Tibial nerve (tissue), 4 donors: ENCODE measurements at places on chromosomes 6 and 20. TPM values are rescaled to one million over a fixed set of nuclear protein-coding genes. Genes with fewer than 3 reads are reported as not detected.

DNA sequence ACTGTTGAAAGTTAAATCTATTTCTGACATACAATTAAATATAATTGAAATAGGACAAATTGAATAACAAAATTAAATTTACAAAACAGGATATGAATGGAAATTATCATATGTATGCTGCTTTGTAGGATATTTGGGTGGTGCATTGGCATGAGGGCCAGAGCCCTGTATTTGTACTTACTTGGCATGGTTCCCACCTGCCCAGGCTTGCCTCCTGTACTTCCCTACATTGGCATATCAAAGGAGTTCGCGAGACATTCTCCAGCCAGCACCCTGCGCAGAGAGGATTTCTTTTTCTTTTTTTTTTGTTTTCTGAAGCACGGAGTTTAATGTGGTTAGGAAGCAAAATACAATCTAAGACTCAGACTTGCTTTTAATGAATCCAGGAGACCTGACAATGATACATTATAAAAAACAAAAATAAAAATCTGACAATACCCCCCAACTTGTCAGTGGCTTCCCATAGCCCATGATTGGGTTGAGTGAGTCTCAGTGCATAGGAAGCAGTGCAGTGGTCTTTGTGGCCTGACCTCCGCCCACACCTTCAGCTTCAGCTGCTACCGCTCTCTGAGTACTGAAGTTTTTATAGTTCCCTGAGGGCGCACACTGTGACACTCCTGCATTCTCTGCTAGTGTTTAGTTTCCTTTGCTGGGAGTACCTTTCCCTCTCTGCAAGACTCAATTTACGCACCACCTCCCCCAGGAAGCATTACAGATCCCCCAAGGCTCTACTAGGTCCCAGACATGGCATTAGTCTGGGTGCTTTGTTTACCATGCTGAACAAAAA is 440.8 kb downstream of the UTRN start:
- DNase-seq: no peak

DNA sequence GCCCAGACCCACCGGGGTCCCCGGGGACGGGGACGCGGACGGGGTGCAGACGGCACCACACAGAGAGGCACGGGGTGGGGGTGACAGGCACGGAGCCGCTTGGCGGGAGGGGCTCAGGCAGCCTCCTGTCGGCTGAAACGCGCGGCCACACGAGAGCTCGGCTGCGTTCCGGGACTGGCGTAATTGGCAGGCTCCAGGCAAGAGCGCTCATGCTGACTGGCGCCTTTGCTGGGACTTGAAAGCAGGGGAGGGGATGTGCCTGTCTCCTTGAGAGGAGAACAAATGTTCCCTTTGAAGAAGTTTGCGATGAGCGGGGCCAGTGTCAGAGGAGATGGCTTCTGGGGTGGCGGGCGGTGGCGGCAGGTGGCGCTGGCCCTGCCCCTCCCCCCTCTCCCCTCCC is 25.8 kb downstream of the BHLHE23 start:
- DNase-seq: no peak

- no peak for DNase-seq
Measured at GRCh38 chr20:37649017-37649416, 44.8 kb upstream of the CTNNBL1 start.

- no peak for DNase-seq
Measured at GRCh38 chr6:162541019-162541601, 186.5 kb downstream of the PRKN start.

DNA sequence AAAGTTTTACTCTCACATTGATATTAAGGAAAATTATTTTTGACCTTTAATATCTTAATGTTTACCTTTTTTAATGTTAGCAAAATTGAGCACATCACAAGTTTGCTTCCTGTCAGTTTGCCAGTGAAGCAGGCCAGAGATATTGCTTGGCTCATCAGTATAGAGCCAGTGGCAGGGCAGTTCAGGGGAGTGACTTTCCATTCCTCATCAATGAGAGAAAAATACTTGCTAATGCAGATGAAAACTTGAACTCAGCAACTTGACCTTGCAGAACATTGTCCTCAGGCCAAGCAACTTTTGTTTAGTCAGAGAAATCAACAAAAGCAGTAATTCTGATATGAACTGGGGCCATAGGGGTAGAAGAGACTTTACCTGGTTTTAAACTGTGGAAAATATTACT is 6.9 kb downstream of the TAB2 start:
- no peak for DNase-seq

- no peak for DNase-seq
Measured at GRCh38 chr6:126657561-126658175, 317.8 kb downstream of the CENPW start.

DNA sequence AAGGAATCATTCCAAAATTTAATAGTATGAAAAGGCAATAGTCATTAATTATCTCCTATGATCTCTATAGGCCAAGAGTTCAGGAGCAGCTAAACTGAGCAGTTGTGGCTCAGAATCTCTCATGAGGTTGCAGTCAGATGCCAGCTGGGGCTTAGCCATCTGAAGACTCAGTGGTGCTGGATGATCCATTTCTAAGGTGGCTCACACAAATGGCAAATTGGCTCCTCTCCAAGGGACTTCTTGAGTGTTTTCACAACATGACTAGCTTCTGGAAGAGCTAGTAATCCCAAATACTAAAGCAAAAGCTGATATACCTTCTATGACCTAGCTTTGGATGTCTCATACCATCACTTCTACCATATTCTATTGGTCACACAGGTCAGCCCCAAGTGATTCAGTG is 104.2 kb downstream of the HAO1 start:
- DNase-seq: no peak

- DNase-seq: no peak
Measured at GRCh38 chr20:36937402-36937770, 14.1 kb downstream of the SAMHD1 start.

- DNase-seq: no peak
Measured at GRCh38 chr6:100266494-100267401, 198.0 kb downstream of the SIM1 start.

DNA sequence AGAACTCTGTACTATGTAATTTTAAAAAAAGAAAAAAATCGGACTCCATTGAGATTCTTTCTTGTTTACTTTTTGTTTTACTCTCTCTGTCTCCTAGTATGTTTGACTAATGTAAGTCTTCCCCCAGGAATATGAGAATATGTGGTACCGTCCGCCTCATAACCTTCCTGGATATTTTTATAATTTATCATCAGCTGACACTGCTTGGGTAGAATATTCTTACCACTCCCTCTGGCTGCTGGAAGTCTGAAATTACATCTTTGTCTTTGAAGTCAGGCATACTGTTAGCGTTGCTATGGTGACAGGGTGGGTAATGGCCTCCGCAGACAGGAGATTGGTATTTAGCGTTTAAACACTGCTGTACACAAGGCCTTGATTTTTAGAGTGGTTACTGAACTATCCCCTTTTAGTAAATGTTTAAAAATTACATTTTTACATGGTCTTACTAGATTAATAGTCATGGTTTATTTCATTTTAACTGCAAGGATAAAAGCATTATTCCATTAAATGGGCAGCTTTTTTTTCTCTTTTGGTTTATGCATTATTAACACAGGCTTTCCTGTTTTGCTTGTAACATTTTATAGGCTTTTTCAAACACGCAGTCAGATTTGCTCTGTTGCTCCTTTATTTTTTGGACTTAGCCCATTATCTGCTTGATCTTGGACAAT is 176.4 kb downstream of the ARID1B start:
- DNase-seq: no peak

DNA sequence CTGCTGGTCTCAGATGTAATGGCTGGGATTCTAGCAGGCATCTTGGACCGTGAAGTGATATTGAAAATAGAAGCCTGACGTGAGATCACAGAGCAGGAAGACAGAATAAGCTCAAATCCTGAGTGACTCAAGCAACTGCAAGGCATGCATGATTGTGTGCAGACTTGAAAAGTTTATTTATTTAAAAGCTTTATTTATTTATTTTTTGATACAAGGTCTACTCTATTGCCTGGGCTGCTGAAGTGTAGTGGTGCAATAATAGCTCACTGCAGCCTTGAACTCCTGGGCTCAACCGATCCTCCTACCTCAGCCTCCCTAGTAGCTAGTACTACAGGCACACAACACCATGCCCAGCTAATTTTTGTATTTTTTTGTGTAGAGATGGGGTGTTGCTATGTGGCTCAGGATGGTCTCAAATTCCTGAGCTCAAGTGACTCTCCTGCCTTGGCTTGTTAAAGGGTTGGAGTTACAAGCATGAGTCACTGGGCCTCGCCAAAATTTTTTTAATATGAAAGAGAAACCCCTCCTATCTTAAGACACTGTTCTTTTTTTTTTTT is 40.1 kb upstream of the RNF144B start:
- no peak for DNase-seq

GRCh38 chr6:118782651-118783050 is 111.3 kb upstream of the ASF1A start:
- DNase-seq: no peak

- no peak for DNase-seq
Measured at GRCh38 chr6:24524805-24525204, 30.0 kb downstream of the ALDH5A1 start.

Gene C6orf120
- total RNA-seq: 45.9 TPM

Gene SPEF1
- 1.8 TPM for total RNA-seq

Gene FKBP1C
- total RNA-seq: not detected

Gene PRSS16
- not detected for total RNA-seq
